Effector memory CD8-positive, alpha-beta T cell (primary cell): ENCODE measurements at places on chromosomes 16 and 17.
A peak's percentile ranks its signal among the peaks of the same experiment; 100 is the strongest.

GRCh38 chr17:46082257-46082656, 83.2 kb downstream of the STH start:
- no peak for DNase-seq

- no peak for DNase-seq
Observed at GRCh38 chr17:77354670-77355455, 214.1 kb downstream of the SEC14L1 start.

DNA sequence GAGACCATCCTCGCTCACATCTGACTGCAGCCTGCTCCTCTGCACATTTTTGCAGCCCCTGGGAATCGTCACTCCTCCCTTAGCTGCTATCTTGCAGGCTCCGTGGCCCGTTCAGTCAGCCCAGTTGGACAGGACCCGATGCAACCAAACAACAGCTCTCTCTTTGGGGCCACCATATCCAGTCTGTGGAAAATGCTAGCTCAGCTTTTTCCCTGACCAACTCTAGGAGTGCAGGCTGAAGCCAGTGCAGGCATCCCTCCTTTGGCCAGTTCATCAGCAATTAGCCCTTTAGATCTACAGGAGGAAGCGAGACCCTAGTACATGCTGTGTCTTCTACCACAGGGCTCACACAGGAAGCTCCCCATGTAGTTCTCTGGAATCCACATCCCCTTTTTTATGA, 182.1 kb downstream of the HS3ST3A1 start:
- no peak for DNase-seq

DNA sequence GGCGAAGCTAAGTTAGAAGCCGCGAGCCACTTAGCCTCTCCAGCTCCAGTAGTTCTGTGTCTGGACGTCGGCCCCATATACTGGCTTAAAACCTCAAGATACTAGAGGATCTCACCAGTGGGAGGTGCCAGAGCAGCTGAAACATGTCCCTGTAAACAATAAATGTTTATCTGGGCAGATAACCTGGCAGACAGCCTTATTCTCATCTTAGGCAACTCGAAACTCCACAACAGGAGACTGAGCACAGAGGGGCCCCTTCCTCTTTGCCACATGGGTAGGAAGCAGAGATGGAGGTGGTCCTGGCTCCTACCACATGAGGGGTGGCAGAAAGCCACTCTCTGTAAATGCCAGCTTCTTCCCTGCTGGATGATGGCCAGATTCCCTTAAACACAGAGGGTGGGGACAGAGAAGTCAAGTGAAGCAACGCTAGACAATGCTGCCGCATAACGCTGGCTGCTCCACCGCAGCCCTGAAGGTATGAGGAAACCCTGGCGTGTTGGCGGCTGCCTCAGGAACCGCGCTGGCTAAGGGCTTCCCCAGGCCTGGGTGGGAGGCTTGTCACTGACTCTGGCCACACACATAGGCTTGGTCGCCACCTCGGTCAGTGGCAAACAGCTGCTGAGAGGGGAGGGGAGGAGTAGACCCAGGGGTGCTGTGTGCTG, 67.9 kb downstream of the HIC1 start:
- no peak for DNase-seq

GRCh38 chr16:84482001-84482891, 22.2 kb downstream of the MEAK7 start:
- DNase-seq: no peak

- DNase-seq: no peak
Observed at GRCh38 chr16:89481356-89481955, 8.9 kb downstream of the ANKRD11 start.

DNA sequence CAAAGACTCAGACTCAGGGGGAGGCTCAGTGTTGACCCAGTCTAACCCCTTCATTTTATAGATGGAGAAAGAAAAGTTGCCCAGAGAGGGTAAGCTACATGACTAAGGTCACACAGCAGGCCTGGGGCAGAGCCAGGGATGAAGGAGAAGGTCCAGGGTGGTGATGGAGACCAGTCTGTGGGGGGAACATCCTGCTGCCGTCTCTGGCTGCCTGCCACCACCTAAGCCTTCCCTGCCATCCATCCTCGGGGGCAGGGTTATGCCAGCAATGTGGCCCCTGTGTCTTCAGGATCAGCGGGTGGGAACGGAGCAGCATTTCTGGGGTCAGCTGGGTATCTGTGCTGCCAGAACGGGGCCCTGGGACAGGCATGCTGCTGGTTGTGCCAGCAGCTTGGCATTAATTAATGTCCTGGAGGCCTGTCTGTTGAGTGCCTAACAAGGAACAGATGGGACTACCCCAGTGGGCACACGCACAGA, 5.5 kb downstream of the DOK4 start:
- no peak for DNase-seq

DNA sequence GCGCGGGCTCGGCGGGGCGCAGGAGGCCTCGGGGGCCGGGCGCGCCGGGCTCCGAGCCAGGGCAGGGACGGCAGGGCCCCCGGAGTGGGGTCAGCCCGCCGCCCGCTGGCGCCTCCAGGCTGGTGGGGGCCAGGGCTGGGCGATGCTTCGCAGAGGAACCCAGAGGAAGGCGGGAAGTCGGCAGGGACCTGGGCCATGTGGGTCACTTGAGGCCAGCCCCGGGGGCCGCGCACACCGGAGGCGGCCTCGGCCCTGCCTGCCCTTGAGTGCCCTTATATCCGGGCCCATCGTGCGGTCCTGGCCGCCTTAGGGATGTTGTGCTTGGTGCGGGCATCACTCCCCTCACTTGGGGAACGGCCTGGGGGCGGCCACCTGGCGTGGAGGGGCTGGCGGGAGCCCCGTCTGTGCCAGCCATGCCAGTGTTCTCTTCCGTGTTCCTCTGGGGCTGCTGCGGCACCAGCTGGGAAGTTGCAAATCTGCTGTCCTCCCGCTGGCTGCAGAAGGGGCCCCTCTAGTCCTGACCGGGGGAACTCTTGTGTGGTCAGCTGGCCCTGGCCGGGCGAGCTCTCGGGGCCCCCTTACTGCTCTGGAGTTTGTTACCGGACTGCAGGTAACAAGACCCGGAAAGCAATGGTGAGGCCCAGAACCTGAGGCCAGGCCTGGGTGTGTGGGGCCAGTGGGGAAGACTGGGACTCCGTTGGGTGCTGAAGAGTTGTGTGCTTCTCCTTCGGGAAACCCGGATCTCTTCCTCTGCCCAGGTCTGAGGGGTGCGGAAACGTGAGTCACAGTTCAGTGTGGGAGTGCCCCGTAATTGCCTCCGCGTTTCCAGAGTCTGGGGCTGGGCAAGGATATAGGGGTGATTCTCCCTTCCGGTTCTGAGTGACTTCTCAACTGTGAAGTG, 849 bp downstream of the CAPN15 start:
- peak; percentile 12 for DNase-seq

DNA sequence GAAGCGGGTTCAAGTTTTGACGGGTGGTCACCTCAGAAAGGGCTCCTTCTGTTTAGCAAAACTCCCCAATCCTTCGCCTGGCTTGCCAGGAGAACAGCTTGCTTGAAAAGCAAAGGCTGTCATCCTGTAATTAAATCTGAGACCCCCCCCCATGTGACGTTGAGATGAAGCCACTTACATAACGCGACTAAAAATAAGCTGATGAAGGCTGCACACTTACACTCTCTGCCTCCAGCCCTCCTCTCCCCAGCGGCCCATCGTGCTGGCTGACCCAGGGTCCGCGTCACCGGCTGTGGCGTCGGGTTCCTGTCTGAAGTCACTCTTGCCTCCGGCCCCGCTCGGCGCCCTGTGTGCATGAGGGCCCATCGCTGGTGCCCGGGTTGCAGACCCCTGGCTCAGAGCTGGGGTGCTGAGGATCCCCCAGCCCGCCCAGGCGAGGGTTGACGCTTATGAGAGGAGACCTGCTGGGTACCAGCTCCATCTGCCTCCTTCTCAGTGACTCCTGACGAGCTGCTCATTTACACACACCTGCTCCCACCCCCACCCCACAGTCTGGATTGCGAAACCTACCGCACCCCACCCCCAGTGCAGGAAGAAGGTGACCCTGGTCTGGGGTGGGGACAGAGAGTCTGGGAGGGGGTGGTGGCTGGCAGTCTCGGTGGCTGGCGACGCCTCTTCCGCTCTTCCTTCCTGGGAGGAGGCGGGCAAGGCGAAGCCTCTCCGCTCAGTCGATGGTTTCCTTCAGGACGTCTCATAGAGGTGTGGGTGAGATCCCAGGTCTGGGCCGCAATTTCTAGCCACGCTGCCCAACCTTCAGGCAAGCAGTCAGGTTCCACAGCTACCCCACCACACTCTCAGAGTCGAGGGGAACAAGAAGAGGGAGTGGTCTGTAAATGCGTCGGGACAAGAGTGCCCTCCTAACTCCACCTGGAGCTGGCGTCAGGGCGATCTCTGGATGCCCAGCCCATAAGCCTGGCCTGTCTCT, 3.1 kb upstream of the BAIAP2 start:
- no peak for DNase-seq

DNA sequence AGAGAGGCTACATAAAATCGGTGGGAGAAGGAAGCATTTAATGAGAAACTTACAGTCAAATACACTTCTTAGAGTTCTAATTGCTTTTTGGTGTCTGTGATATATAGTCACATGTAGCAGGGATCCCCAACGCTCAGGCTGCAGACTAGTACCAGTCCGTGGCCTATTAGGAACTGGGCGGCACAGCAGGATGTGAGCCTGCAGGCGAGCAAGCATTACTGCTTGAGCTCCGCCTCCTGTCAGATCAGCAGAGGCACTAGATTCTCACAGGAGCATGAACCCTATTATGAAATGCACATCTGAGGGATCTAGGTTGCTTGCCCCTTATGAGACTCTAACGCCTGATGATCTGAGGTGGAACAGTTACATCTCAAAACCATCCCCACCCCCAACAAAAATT, 158.5 kb downstream of the TANC2 start:
- DNase-seq: no peak

DNA sequence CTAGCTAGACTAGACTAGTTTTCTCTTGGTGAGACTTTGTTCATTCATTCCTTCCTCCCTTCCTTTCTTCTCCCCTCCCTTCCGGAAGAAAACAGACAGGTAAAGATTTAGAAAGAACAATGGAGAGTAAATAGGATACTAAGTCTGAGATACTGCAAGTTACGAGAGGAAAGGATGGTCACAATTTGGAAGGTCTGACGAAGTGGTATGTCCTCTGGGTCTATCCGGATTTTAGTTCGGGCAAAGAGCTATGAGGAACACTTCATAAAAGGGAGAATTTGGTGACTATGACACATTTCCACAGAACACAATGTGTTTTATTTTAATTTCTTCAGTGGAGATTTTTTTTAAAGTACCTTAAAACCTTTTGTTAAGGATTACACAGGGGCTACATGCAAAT, 107.7 kb downstream of the BRIP1 start:
- no peak for DNase-seq

- DNase-seq: no peak
Observed at GRCh38 chr16:86305440-86305839, 204.9 kb upstream of the FOXF1 start.

DNA sequence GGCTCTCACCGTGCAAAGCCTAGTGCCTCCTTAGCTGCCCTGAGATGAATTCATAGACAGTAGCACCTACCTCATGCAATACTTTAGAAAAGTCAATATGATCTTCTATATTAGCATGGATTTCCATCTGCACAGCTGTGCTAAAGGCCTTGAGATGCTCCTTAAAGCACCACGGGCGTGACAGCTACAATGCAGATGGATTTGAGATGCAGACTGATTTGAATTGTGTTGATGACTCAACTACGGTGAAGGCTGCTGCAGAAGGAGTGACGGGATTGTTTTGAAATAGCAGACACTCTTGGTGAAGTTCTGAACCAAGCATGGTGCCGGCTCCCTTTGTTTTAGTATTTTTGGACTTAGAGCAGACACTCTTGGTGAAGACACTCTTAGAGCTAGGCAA, 88.2 kb downstream of the SPECC1 start:
- DNase-seq: no peak

- DNase-seq: no peak
Observed at GRCh38 chr17:74239172-74239571, 25.8 kb downstream of the TTYH2 start.

DNA sequence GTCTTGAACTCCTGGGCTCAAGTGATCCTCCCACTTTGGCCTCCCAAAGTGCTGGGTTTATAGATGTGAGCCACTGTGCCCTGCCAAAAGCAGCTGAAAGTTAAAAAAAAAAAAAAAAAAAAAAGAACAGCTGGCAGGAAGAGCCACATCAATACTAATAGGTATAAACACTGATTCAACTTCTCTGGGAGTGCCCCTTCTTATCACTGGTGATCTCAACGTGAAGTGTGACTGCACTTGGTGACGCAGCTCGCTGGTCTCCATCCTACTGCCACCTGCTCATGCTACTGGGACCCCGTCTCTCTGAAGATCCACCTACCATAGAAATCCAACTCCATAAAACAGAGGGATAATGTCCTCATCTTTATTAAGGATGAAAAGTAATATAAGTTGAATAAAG, 40.8 kb downstream of the RNF157 start:
- peak; percentile 21 for DNase-seq

- DNase-seq: no peak
Observed at GRCh38 chr16:4461250-4462085, 13.0 kb downstream of the NMRAL1 start.

GRCh38 chr16:86734543-86735460, 156.5 kb downstream of the FOXL1 start:
- no peak for DNase-seq

DNA sequence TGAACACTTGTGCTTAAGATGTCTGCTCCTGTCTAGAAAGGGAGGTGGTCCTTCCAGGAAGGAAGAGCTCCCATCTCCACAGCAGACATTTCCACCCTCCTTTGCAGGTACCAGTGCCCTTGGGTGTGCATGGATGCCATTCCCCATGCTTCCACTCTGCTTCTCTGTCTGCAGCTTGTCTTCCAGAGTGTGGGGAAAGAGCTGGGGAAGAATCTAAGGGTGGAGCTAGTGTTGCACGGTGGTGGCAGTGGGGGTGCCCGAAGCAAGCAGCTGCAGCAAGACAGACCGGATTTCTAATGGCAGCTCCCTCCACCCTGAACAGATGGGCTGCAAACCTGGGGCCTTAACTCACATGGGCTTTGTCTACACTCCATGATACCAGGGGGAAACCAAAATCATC, 22.6 kb upstream of the HOXB13 start:
- no peak for DNase-seq

- DNase-seq: no peak
Observed at GRCh38 chr16:66620429-66620795, 15.9 kb downstream of the CMTM3 start.

GRCh38 chr16:84631153-84631466, 13.2 kb upstream of the COTL1 start:
- DNase-seq: no peak

GRCh38 chr16:81879625-81880024, 100.5 kb downstream of the PLCG2 start:
- no peak for DNase-seq

GRCh38 chr16:57730771-57731730, 4.5 kb upstream of the KATNB1 start:
- DNase-seq: no peak

- DNase-seq: no peak
Observed at GRCh38 chr17:38867179-38867967, 2.5 kb upstream of the LASP1 start.

DNA sequence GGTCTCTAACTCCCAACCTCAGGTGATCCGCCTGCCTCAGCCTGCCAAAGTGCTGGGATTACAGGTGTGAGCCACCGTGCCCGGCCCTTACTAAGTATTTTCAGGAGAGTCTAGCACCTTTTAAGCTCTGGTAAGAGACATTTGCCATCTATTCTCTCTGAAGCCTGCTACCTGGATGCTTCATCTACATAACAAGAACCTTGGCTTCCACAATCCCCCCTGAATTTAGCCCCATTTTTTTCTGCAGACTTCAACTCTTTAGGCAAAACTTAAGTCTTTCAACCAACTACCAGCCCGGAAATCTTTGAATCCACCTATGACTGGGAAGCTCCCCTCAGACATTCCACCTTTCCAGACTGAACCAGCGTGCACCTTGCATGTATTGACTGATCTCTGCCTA, 14.0 kb upstream of the UBE2I start:
- DNase-seq: no peak
